ENCODE measurements at places on chromosomes 4 and X. TPM values are rescaled to one million over a fixed set of nuclear protein-coding genes. Genes with fewer than 3 reads are reported as not detected.
A peak's percentile ranks its signal among the peaks of the same experiment; 100 is the strongest.

MMRN1 gene
- 1.8 TPM for total RNA-seq

DNA sequence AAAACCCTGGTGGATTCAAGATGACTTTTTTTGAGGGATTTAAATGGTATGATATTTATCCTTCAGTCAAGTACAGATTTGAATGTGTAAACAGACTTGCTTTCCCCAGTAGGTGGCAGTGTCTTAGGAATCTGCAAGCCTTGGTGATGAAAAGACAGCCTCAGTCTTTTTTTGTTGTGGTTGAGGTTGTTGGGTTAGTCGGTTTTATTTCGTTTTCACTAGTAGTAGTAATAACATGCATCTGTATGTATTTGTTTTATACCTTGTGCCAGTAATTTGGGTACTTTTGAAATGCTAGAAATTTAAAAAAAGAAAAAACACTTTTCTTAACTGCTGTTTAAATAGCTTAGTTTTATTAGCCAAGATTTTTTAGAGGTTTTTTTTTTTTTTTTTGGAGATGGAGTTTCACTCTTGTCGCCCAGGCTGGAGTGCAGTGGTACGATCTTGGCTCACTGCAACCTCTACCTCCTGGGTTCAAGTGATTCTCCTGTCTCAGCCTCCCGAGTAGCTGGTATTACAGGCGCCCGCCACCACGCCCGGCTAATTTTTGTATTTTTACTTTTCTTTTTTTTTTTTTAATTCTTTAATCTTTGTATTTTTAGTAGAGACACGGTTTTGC is 39.2 kb downstream of the COPS4 start:
- DNase-seq: no peak

- no peak for DNase-seq
Observed at GRCh38 chr4:140837736-140838135, 81.6 kb upstream of the TBC1D9 start.

- no peak for DNase-seq
Observed at GRCh38 chr4:147580396-147580795, 36.8 kb upstream of the TMEM184C start.

AMTN gene
- total RNA-seq: not detected

DNA sequence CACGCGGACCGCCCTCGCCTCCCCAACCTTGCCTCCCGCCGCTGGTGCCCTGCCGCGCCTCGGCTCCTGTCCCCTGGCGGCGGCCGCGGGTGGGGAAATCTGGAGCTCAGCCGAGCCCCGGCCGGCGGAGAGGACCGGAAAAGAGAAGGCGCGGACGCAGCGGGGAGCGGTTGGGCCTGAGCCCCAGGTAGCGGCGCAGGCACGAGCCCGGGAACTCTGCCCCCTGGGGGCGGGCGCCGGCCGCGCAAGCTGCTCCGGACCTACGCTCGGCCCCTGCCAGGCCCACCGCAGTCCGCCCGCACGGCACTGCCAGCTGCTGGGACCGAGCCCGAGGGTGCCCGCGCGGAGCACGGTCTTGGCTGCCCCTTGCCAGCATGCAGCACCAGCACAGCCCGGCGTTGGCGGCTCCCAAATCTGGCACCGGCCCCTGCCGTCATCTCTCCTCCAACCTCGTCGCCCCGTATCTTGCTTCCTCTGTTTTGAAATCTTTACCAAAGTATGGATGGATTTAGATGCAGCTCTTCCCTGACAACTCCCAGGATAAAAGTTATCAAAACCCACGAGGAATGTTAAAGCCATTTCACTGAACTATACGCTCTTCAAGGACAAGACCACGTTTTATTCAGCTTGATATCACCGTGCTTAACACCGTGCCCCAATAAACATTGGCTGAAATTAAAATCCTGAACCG is at the start of gene PRSS12:
Gene PRSS12, minus strand, starts transcription at position 161 of the 691 bp plus-strand sequence. CDS start 283 bp downstream, outside the sequence.
- DNase-seq: peak; percentile 60

- DNase-seq: peak; percentile 24
Observed at GRCh38 chrX:54043541-54044125, 640 bp downstream of the PHF8 start.

GRCh38 chr4:116361790-116362189 is 723.6 kb downstream of the TRAM1L1 start:
- DNase-seq: no peak

DNA sequence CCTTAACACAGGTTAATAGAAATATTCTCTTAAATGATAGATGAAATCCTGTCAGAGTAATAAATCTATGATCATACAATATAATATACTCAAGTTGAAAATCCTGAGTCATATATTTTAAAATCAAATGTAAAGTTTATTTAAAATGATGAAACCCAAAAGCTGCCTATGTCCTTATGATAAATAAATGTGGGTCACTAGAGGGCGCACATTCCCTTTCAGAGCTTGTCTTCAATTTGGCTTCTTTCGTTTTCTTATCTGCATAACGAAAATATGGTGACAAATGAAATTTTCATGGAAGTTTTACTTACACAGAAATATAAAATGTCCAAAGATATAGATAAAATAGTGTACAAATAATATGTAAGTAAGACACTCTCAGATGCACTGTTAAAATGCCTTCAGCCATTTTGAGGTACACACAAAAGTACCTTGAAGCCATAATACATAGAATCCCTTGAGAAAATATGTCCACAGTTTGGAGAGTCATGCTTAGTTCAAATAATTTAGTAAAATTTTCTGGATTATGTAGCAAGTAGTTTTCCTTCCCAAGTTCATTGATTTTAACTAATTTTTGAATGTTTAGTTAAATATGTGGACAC is 680.4 kb downstream of the DMD start:
- no peak for DNase-seq

MORF4L2 gene
- total RNA-seq: 182 TPM

DNA sequence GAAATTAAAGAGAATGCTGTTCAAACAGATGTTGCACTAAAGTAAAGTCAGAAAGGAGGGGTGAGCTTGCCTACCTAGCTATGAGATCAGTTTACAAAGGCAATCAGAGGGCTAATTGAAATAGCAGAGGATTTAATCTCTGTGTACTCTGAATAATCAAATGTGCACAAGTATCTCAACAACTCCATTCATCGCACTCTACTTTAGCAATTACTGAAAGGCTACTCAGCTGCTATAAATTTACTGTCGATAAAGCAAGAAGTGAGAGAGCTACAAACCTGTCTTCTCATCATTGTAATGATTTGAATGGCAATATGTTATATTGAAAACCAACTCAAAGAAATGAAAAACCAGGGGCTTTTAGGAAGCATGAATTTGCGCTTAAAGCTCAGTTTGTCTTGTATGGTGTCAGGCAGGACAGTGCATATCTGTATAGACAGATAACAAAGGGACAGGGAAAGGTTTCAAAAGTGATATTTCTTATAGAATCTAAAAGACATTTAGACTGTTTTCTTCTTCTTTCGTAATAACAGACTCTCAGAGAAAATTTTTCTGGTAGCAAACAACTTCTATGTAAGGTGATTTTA is 34.8 kb downstream of the GC start:
- no peak for DNase-seq

CACNA1F gene
- 0.12 TPM for total RNA-seq

GRCh38 chr4:112288455-112288854 is 2.8 kb upstream of the TIFA start:
- no peak for DNase-seq
